ENCODE measurements at places on chromosomes 3 and 15.

GRCh38 chr3:135452881-135453280, 512.6 kb upstream of the PPP2R3A start:
- DNase-seq, result no peak

DNA sequence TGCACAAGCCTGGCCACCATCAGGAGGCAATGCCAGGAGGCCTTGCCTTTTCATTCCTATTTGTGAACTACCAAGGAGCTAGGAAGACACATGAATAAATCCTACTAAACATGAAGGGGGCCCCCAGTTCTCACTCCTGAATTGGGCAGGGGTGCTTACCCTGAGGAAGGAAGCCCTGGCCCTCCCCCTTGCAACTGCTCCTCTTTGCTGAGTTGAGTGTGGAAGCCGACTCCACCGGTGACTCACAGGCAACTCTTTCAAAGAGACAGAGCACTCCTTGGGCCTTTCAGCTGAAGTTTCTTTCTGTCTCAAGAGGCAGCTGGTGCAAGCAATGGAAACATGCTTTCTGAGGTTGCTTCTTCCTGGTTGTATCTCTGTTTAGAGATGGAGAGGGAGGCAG, 1.7 kb downstream of the GABRG3 start:
- DNase-seq, result no peak

DNA sequence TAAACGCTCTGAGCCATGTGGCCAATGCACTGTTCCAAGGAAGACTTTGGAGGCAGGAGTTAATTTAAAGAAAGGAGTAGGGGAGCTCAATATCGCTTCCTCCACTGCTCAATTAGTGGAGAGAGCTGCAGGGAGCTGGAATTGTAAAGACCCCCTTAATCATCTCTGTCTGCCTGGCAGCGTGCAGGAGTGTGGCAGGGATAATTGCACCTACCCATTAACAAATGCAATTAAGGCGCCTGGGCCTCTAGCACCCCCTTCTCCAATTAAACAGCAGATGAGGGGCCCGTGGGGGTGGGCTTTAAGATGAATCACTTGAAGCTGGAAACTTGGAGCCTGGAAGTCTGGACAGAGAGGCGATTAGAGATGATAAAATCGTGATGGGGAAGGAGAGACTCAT, 61.7 kb upstream of the GLCE start:
- no peak for DNase-seq

GRCh38 chr3:77039606-77040171, at the start of gene ROBO2:
Gene ROBO2, plus strand, starts transcription at chr3:77040099. Its CDS starts 687 bp downstream, at chr3:77040786.
- no peak for DNase-seq
